ENCODE measurements at places on chromosomes 4 and X.
A peak's percentile ranks its signal among the peaks of the same experiment; 100 is the strongest.

DNA sequence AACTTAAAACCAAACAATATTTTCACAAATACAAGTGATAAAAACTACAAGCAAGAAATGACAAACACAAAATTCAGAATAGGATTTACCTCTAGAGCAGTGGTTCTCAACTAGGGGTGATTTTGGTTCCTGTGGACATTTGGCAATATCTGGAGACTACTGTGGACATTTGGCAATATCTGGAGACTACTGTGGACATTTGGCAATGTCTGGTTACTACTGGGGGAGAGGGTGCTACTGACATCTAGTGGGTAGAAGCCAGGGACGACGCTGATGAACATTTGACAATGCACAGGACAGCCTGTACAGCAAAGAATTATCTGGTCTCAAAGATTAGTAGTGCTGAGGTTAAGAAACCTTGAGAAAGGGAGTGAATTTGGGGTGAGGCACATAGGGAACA lies 169.8 kb downstream of the CLCN4 start:
- DNase-seq = peak; percentile 45

GRCh38 chr4:74855879-74856278 lies 61.6 kb upstream of the BTC start:
- DNase-seq = no peak

DNA sequence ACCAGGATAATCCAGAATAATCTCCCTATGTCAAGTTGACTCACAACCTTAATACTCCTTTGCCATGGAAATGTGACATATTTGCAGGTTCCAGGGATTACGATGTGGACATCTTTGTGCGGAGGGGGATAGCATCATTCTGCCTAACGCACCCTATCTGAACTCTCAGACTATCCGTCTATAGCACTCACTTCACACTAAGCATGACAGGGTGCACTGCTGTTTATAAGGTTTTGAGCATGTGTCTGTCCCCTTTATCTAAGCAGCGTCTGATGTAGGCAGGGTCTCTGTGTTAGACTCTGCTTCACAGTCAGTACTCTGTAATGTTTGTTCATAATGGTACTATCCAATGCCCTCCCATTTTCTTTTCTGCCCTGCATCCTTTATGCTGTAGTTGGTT lies 43.4 kb upstream of the PRSS48 start:
- DNase-seq = no peak

DNA sequence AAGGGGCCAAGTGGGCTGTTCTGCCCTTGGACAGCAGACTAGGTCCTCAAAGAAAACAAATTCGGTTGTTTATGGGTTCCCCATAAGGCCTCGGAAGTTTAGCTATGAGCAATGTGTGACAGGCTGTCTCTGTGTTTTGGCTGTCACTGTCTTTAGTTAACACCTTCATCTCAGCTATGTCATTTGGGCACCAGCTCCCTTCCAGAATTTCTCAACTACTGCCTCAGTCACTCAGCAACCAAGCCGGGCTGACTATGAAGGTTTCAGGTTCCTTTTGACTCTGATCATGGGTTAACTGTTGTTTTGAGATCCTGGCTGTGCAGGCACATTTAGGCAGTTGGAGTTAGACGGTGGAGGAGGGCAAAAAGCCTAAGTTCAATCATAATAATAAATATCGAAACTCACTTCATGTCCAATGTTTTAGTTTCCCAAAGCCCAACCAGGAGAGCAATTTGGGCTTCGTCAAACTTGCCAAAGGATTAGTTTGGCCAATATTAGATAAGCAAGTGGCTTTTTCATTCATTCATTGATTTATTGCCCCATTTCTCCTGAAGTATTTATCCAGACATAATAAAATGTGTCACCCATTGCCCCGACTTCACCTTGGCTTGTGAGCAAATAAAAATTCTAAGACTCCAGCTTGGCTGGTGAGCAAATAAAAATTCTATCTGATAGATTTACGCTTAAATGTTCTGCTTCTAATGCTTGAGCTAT lies 9.1 kb upstream of the PAGE1 start:
- no peak for DNase-seq

GRCh38 chr4:174318829-174319764 lies 35.4 kb downstream of the CEP44 start:
- peak; percentile 47 for DNase-seq

DNA sequence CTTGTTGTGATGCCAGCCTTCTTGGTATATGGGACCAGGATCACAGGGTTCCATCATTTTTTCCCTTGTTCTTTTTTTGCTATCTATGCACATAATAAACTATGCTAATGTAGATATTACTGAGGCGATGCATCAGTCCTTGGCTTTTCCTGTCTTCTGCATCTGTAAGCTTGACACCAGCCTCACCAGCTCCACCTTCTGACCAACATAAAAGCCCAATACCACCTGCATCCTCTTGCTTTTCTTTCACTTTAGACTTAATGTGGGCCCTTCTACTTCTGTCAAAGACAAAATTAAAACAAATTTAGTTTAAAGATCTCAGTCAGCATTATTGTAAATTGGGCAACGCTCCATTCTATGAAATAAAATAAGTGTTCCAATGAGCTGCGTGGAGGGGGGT lies 1718.8 kb upstream of the PCDH10 start:
- DNase-seq = no peak

Data from myocyte (in vitro differentiated cells).